Mucosa of gallbladder (tissue), 1 donor: ENCODE measurements at places on chromosomes 6 and 20.

DNA sequence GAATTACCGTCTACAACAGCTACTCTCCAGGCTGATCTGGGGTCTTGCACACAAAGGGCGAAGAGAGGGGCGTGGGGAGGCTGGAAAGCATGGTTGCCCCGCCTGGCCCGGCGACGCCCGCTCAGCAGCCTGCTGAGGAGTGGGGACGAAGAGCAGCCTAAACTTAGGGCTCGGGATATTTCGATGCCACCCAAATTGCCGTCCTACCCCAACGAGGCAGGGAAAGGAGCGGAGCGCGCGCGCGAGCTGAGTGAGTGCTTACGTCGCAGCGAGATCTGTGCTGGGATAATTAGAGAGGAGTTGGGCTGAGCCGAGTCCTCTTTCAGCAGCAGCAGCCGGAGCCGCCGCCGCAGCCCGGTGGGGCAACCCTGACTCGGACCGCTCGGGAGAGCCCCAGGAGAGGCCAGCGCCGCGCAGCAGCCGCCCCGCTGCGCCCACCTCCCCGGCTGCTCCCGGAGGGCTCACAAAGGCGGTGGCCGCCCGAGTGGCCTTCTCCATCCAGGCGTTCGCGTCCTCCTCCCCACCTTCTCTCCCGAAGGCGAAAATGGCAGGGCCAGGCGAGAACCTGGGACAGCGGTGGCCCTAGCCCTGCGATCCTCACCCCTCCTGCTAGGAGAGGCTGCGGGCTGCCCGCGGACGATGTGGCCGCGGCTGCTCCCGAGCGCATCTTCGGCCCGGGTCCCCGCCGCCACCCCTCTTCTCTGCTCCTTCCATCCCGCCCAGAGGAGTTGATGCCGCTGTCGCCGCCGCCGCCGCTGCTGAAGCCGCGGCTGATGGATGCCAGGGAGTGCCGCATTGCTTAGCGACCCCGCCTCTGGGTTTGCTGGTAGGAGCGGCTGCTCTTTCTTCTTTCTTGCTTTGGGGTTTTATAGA is at the start of gene CLVS2:
TSS of gene CLVS2 (plus strand) at position 315 of the 873 bp plus-strand sequence. CDS start 1,543 bp downstream, outside the sequence.
- DNase-seq = no peak

DNA sequence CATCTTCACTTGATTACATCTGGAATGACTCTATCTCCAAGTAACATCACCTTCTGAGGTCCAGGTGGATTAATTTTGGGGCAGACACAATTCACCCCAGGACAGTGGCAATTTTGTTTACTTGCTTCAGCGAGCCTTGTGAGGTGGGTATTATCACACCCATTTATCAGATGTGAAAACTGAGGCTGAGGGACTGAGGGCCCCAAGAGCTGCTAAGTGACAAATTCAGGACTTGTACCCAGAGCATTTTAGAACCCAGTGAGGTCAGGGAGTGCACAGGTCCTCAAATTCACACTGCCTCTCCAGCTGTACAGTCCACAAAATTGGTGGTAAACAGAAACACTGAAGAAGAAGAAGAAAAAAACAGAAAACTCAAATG is 125.2 kb upstream of the PMEPA1 start:
- no peak for DNase-seq

DNA sequence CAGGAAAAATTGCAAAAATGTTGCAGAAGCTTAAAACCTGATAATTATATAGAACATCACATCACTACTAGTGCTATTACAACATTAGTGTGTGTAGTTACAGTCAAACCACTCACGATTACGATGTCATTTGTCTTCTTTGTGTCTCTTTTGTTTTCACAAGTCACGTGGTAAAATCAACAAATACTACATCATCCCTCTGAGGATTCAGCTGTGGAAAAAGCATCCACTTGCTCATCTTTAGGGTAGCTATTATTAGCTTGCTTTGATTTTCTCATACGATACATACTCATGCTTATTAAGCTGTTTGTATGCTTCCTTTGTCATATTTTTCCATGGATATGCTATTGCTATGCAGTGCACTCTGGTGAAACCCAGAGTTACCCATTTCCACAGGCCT is 22.2 kb upstream of the ATXN1 start:
- DNase-seq = no peak

- no peak for DNase-seq
These were observed 70.5 kb downstream of the FAM217A start for GRCh38 chr6:4008324-4009047.

GRCh38 chr20:45052698-45053429 is 48.1 kb downstream of the KCNS1 start:
- no peak for DNase-seq

DNA sequence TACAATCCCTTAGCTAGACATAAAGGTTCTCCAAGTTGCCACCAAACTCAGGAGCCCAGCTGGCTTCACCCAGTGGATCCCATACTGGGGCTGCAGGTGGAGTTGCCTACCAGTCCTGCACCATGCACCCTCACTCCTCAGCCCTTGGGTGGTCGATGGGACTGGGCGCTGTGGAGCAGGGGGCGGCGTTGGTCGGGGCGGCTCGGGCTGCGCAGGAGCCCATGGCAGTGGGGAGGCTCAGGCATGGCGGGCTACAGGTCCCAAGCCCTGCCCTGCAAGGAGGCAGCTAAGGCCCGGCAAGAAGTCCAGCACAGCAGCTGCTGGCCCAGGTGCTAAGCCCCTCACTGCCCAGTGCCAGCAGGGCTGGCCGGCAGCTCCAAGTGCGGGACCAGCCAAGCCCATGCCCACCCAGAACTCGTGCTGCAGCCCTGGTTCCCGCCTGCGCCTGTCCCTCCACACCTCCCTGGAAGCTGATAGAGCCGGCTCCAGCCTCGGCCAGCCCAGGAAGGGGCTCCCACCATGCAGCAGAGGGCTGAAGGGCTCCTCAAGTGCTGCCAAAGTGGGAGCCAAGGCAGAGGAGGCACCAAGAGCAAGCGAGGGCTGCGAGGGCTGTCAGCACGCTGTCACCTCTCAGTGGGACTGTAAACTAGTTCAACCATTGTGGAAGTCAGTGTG is 912.1 kb downstream of the PHF3 start:
- DNase-seq = no peak
